Lung (tissue), 17 donors: ENCODE measurements at places on chromosomes 2 and 18. TPM values are rescaled to one million over a fixed set of nuclear protein-coding genes. Genes with fewer than 3 reads are reported as not detected.

The RTN4 gene
- 168 TPM for polyA plus RNA-seq

The RUFY4 gene
- 0.43 TPM for polyA plus RNA-seq

The ALPG gene
- 0.76 TPM for polyA plus RNA-seq

The TEX44 gene
- polyA plus RNA-seq, result not detected

The KIF1A gene
- polyA plus RNA-seq, result 0.22 TPM

The ROCK1 gene
- 22.0 TPM for polyA plus RNA-seq
